ENCODE measurements at places on chromosomes 5 and 9.

- DNase-seq: no peak
These were observed 471.5 kb downstream of the HINT1 start for GRCh38 chr5:130693509-130693908.

DNA sequence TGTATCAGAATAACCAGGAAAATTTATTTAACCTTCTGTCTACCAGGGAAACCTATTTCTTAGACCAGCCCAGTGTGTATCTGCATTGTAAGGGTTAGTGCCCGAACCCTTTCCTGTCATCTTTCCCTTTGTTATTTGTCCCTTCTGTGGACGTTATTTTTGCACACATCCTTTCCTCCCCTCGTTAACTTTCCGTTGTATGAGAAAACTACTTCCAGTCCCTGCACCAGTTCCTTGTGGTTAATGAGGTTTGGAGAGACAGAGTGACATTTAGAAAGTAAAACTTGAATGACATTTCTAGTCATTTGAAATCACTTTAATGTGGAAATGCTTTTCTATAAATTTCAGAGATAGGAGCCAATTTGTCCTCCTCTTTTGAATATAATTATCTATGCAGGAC, 4.3 kb upstream of the IFNB1 start:
- DNase-seq: no peak

GRCh38 chr5:41835645-41836044, 34.6 kb downstream of the OXCT1 start:
- DNase-seq: peak; percentile 88

DNA sequence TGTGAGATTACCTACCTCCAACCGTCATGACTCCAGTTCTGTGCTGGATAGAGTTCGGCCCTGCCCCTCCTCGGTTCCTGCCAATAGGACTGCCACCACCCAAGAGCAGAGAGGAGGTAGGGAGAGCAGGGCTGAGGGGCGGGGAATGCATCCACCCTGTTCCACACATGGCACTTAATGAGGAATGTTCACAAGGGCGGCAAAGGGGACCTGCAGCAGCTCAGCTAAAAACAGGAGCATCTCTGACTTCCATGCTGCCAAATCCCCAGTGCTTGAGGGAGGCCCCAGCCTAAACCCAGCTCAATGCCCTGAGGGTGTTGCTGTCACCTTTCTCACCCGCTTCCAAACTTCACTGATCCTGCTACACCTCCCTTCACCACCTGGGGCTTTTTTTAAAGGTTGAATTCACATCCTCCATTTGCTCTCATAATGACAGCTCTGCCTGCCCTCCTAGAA, 7.8 kb upstream of the DELE1 start:
- no peak for DNase-seq

GRCh38 chr5:758698-759053, 25.9 kb downstream of the ZDHHC11B start:
- no peak for DNase-seq
